ENCODE measurements at places on chromosomes 6 and 20. TPM values are rescaled to one million over a fixed set of nuclear protein-coding genes. Genes with fewer than 3 reads are reported as not detected.

GSTA2 gene
- total RNA-seq, result not detected

PTCHD4 gene
- total RNA-seq, result 0.33 TPM

LST1 gene
- total RNA-seq, result 223 TPM

PLEKHG1 gene
- 150 TPM for total RNA-seq

APOM gene
- total RNA-seq, result 1.4 TPM

KCTD20 gene
- 64.9 TPM for total RNA-seq

OLIG3 gene
- total RNA-seq, result not detected

SMLR1 gene
- total RNA-seq, result not detected

DEF6 gene
- total RNA-seq, result 58.3 TPM

MUC22 gene
- not detected for total RNA-seq

AKAP12 gene
- 47.7 TPM for total RNA-seq

VWA7 gene
- 0.68 TPM for total RNA-seq

OR2H2 gene
- not detected for total RNA-seq

C20orf144 gene
- not detected for total RNA-seq

ENPP4 gene
- 18.4 TPM for total RNA-seq

CRYBG1 gene
- 36.8 TPM for total RNA-seq

GPX5 gene
- total RNA-seq, result not detected

MMP24 gene
- 0.26 TPM for total RNA-seq

OR5V1 gene
- not detected for total RNA-seq

NMBR gene
- total RNA-seq, result not detected

C20orf141 gene
- total RNA-seq, result not detected

OPN5 gene
- not detected for total RNA-seq

PRKN gene
- 5.6 TPM for total RNA-seq

RGS17 gene
- total RNA-seq, result 0.33 TPM

C6orf163 gene
- 8.1 TPM for total RNA-seq

DLL1 gene
- 119 TPM for total RNA-seq

CST7 gene
- 51.4 TPM for total RNA-seq

DDO gene
- 4.1 TPM for total RNA-seq

TMEM74B gene
- total RNA-seq, result 0.79 TPM

WFDC2 gene
- total RNA-seq, result not detected

C6orf15 gene
- total RNA-seq, result not detected

PRSS16 gene
- 0.77 TPM for total RNA-seq

DCBLD1 gene
- total RNA-seq, result 7.1 TPM

ROS1 gene
- 0.12 TPM for total RNA-seq

TRIM39 gene
- total RNA-seq, result 15.7 TPM

SLC17A2 gene
- not detected for total RNA-seq

WFDC5 gene
- total RNA-seq, result not detected

KIZ gene
- total RNA-seq, result 48.2 TPM

NCOA6 gene
- 31.1 TPM for total RNA-seq

COMMD7 gene
- 40.7 TPM for total RNA-seq

WFDC6 gene
- not detected for total RNA-seq

SAMD5 gene
- total RNA-seq, result 0.85 TPM

SGK2 gene
- 1.2 TPM for total RNA-seq

FAM83D gene
- total RNA-seq, result 0.92 TPM

TFAP2C gene
- total RNA-seq, result not detected

MYB gene
- total RNA-seq, result 0.94 TPM

SMOC2 gene
- 1.7 TPM for total RNA-seq

TREM2 gene
- total RNA-seq, result not detected

OGFR gene
- total RNA-seq, result 78.1 TPM

CAGE1 gene
- total RNA-seq, result not detected

KHDRBS2 gene
- total RNA-seq, result 3.2 TPM

MC3R gene
- not detected for total RNA-seq

COL10A1 gene
- total RNA-seq, result 2.2 TPM

FAM8A1 gene
- total RNA-seq, result 31.0 TPM

COL9A3 gene
- total RNA-seq, result 1.2 TPM

RAET1E gene
- total RNA-seq, result 2.4 TPM

MYCT1 gene
- 66.0 TPM for total RNA-seq

SLC4A11 gene
- total RNA-seq, result 0.67 TPM

PHACTR3 gene
- total RNA-seq, result 10.8 TPM
